AG20443 (cell line): ENCODE measurements at places on chromosomes 1 and 21.

- no peak for DNase-seq
These were observed 164.6 kb downstream of the FASLG start for GRCh38 chr1:172823534-172823933.

GRCh38 chr1:19750882-19751276, 48.8 kb downstream of the TMCO4 start:
- DNase-seq: no peak

GRCh38 chr1:161115132-161115711, 2.6 kb downstream of the PFDN2 start:
- DNase-seq: no peak

GRCh38 chr1:50163680-50164079, 55.0 kb downstream of the ELAVL4 start:
- DNase-seq: no peak

DNA sequence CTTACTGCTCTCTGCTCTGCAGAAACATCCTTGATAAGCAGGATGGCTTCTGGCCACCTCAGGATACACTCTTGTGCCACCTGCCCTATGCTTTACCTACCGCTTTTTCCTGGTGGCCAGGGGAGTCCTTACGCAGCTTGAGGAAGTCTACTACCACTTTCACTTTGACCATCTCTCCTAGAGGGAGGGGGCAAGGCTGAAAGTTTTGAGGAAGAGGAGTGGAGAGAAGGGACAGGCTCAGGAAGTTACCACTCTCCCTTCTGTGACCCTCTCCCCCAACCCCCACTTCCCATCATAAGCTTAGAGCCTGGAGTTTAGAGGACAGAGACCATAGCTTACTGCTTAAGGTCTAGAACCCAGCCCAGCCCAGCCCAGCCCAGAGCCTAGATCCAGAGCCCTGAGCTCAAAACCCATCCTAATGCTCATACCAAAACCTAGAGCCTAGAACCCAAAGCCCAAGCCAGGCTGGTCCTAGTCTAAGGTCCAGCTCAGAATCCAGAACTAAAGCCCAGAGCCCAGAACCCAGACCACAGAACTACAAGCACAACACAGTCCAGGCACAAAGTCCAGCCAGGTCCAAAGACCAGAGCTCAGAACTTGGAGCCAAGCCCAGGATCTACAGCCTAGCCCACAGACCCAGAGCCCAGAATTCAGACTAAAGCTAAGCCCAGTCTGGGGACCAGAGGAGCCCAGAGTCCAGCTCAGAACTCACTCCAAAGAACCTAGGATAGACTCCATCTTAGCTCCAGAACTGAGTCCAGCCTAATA, 18.0 kb upstream of the MFSD2A start:
- no peak for DNase-seq

GRCh38 chr1:210686841-210687240, 358.1 kb downstream of the HHAT start:
- DNase-seq: no peak

DNA sequence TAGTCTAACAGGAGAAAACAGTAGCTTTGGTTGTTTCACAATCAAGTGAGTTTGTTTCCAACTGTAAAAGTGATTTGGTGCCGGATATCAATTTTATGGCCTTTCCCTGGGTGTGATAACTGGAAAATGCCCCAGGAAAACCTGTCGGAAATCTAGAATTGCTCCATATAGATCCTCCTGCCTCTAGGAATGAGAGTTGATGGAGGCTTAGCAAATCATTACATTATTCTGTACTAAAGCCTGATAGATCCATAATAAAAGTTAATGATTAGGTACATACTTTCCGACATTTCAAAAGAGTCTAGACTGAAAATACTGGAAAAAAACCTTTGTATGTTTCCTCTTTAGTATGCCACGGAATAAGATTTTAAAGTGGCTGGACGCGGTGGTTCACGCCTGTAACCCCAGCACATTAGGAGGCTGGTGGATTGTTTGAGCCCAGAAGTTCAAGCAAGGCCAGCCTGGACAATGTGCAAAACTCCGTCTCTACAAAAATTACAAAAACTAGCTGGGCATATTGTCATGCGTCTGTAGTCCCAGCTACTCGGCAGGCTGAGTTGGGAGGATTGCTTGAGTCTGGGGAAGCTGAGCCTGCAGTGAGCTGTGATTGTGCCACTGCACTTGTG, 70.0 kb upstream of the SLC45A1 start:
- DNase-seq: no peak

- no peak for DNase-seq
These were observed 34.6 kb upstream of the TLR5 start for GRCh38 chr1:223177681-223178080.

GRCh38 chr1:3373700-3374405, 80.6 kb upstream of the ARHGEF16 start:
- no peak for DNase-seq

DNA sequence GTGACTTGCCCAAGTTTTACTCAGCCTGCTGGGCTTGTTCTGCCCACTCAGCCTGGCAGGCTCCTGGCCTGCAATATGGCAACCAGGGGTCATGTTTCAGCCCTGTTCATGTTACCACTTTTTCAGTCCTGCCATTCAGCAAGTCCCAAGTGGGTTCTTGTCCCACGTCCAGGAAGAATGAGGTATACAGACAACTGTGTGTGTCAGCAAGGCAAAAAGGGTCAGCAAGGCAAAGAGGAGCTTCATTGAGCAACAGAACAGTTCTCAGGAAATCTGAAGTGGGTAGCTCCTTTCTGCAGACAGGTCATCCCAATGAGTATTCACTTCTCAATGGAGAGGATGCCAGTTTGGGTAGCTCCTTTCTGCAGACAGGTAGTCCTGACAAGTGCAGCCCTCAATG, 1233.3 kb upstream of the B3GALT2 start:
- no peak for DNase-seq

- DNase-seq: no peak
These were observed 649.7 kb upstream of the NEGR1 start for GRCh38 chr1:72932025-72932424.

DNA sequence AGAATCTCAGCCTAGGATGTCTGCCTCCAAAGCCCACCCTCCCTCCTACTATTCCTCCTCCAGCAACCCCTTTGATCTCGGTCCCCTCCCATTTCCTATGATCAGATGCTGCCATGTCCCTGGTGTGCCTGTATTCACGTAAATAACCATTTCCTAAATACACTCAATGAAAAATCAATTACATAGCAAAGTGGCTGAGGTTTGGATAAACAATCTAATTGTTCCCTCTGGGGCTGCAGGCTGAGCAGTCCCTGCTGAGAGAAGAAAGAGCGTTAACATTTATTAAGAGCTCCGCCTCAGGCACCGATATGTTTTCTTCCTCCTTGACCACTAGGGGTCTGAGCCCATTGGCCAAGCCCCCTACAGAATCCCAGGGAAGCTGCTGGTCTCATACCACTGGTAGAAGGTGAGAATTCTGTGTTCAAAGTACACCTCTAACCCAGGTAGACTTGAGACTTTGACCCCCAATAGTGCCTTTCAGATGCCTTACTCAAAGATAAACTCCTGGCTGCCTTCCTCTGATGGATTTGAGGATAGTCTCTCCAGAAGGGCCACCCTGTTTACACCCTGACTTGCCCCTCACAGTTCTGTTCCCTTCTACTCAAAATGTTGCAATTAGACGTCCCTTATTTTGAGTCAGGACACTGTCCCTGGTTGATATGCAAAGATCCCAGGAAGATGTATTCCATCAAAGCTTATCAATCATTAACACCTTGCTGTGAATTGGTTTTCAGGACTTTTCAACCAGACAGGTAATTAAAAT, 33.9 kb upstream of the CAMK1G start:
- no peak for DNase-seq

GRCh38 chr1:216054600-216054999, 368.6 kb downstream of the USH2A start:
- DNase-seq: no peak

GRCh38 chr21:41725421-41726031, 41.3 kb downstream of the RIPK4 start:
- DNase-seq: no peak

DNA sequence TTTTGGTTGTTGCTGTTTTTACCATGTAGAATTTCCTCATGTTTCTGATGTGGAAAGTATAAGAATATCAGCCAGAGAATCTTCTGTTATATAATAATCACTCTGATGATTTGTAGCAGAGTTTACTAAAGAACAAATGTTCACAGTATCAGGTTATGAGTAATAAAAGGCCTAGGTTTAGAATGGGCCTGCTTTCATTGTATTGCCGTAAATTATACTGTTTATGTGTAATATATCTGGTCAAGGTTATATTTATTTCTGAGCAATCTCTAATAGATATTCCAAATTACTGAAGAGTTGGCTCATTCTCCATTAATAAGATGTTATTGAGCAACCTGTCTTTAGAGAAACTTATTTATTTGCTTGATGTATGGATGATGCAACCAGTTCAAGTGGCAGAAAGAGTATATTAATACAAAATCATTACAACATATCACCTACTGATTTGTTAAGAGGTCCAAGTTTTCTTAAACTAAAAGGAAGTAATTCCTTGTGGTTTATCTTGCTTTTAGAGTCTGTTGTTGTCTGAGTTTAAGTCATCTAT, 649.4 kb upstream of the CXADR start:
- DNase-seq: no peak

GRCh38 chr21:45050345-45050796, 24.0 kb upstream of the ADARB1 start:
- DNase-seq: no peak

DNA sequence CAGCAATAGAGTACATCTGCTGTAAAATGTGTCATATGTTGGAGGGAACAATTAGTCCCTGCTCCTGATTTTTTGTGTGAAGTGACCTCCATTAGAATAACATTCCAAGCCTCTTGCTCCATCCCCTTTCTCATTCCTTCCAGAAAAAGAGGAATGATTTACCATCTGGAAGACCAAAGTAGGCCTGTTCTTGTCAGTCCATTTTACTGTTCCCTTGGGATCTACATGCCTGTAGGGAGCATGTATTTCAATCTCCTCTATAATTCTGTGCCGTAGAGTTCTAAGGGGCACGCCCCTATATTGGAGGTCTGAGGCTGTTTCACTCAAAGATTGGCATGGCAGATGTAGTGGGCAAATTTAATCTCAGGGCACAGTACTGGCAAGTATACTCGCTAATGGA, 48.8 kb upstream of the MAN1A2 start:
- no peak for DNase-seq

DNA sequence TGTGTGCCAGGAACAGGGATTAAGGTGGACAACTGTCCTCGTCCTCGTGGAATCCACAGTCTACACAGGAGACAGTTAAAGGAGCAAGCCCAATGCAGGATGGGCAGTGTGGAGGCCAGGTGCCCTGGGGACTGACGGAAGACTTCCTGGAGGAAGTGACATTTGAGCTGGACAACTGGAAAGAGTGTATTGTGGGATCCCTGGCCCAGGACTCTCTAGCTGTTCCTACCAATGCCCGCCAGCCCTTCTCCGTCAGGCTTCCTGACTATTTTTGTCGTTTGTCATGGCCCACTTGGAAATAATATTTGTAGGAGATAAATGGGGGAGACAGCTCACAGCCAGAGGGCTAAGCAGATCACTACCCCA, 235.3 kb downstream of the TOMM20 start:
- DNase-seq: no peak

DNA sequence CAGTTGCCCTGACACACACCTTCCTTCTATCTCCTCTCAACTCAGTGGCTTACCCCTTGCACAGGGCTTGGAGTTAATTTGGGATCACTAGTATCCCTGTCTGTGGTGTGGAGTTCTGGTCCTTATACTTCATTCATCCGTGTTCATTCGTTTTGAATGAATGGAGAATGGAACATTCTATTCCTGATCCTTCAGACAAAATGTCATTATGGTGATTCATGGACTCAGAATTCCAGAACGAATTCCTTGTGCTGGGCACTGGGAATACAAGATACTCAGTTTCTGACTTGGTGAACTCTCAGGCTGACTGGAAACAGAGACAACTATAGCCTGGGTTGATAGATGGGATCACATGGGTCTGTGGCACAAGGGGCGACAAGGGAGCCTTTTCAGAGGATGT, 49.9 kb upstream of the TRABD2B start:
- DNase-seq: no peak

DNA sequence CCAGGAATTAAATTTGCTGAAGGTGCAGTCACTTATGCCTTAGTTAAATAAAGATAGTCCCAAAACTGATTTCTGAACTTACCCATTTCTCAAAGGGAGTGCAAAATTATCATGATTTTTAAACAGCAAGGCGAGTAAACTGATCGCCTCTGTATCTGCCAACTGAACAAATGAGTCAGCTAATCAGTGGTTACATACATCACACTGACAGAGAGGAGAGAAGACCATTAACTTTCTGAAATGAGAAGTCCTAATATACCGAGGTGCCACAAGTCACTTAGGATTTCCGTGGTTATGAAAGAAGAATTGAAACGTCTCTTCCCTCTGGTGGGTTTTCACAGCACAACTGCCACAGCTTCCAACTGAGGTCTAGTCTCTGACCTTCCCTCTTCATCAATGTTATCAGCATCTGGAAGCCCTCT, 400.7 kb downstream of the SMYD3 start:
- DNase-seq: no peak

DNA sequence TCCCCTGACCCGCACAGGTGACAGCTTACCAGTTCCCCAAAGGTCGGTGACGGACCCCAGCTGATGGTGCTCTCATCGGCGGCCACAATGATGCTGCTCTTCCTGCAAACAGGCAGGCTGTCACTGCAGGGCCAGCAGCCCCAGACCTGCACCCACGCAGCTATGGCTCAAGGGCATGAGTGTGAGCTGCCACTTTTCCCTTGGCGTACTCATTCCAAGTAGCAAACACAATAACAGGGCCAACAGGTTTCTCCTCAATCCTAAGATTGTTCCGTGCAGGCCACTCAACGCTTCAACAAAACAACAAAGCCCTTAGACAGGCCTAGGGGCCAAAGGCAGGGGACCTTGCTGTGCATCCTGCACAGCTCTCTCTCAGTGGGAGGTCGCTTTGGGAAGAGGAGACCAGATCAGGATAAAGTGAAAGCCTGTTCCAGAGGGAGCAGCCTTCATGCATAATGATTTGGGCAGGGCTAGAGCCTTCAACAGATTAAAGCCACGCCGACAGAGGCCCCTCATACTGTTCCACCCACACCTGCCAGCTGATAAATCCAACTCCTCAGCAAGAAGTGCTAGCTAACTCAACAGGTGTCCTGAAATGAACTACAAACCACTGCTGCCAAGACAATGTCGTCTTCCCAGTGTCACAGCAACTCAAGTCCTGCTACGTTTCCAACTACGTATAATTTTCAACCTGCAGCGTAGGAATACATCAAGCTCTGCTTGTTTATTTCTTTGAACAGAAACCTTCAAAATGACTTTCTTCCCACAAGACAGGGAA, 27.2 kb downstream of the RCC2 start:
- no peak for DNase-seq

DNA sequence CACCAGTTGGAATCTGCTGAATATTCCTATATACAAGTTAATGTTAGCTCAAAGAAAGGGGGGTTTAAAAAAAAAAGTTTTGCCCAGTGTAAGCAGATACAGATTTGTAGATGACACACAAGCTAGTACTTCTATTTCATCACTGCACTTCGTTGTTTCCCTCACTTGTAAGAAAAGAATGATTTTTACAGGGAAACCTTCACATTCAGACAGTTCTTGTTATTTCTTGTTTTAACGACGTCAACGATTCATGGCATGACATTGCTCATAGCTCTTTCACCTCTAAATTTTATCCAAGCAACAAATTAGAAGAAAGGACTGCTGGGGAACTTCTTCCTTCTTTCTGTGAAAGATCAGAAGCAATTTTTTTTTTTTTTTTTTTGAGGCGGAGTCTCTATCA, 25.7 kb upstream of the C1orf105 start:
- no peak for DNase-seq

- no peak for DNase-seq
These were observed 45.4 kb upstream of the MPZL1 start for GRCh38 chr1:167676205-167676915.

- no peak for DNase-seq
These were observed 16.2 kb downstream of the OLFML2B start for GRCh38 chr1:162007466-162007865.
